H9 (cell line): ENCODE measurements at places on chromosomes 7 and 10.

GRCh38 chr10:128530946-128531345, 404.7 kb upstream of the MKI67 start:
- DNase-seq: no peak

DNA sequence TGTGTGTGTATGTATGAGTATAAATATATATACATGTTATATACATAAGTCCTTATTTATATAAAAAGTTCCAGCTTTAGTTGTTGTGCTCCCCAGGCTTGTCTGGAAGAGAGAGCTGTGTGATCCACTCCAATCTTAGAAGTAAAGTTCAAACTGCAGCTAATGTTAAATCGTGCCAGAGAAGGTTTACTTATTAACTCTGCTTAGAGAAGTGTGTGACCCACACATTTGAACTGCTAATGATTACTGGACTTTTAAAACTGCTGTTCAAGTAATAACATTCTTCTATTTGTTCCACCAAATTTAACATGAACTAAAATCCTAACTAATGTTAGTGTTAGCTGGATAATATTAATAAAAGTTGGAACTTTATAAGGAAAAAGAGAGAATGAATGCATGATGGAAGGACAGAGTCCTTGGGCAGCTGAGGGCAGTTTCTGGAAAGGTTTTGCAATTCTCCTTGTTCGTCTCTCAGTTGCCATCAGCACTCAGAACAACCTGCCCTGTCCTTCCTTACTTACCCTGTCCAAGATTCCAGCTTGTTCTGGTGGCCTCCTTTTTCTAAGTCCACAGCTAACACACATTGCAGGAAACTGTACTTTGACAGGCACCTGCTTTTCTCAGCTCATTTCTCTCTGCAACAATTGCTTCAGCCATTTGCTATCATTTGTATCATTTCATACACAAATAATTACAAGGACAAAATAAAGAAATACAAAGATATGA, 162.6 kb downstream of the FAM107B start:
- no peak for DNase-seq

GRCh38 chr10:103316087-103316486, 34.9 kb downstream of the PCGF6 start:
- DNase-seq: no peak

DNA sequence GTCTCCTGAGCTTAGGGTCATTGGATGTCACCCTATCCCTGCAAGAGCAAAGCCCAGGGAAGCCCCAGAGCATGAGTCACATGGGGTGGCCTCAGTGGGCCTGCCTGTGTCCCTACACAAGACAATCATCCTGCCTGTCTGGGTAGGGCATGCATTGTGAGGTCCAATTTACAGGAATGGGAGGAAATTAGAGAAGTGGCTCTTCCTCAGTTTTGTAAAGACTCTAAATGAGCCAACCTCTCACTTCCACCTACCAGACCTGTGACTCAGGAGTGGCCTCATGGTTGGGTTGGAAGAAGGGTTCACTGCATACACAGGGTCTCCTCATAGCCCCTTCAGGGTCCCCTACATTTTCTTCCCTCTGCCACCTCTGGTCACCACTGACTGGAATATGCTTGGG, 43.6 kb upstream of the SMNDC1 start:
- no peak for DNase-seq

GRCh38 chr7:90988516-90988915, 275.7 kb upstream of the FZD1 start:
- no peak for DNase-seq

GRCh38 chr10:105063796-105064195, 422.7 kb downstream of the SORCS3 start:
- DNase-seq: peak; percentile 71

DNA sequence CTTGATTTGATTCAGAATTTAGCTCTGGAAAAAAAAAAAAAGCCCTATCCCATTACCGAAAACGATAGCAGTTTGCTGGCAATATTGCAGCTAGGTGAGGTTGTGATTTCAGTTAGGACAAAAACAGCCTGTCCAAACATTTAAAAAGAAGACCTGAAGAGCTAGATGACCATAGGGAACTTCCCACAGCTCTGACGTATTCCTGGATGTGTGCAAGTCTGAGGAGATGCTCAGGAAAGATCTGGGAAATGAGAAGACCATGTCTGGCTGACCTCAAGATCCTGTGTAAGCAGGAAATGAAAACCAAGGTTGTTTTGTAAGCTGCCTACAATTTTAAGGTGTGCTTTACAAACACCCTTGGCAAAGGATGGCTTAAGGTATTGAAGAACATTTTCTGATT, 88.7 kb downstream of the RAMP3 start:
- DNase-seq: no peak

GRCh38 chr7:47432671-47433563, 149.0 kb downstream of the TNS3 start:
- DNase-seq: no peak

- DNase-seq: no peak
Measured at GRCh38 chr10:71260622-71261325, 48.4 kb downstream of the UNC5B start.

DNA sequence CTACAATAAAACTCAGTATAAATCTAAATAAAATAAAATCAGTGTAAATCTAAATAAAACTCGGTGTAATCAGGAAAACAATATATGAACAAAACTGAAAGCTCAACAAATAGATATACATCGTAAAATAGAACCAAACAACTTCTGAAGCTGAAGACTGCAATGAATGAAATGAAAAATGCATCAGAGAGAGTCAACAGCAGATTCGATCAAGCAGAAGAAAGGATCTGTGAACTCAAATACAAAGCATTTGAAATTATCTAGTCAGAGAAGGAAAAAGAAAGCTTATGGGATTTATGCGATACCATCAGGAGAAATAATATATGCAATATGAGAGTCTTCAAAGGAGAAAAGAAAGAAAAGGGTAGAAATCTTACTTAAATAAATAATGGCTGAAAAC, 255.0 kb downstream of the BICC1 start:
- DNase-seq: no peak

DNA sequence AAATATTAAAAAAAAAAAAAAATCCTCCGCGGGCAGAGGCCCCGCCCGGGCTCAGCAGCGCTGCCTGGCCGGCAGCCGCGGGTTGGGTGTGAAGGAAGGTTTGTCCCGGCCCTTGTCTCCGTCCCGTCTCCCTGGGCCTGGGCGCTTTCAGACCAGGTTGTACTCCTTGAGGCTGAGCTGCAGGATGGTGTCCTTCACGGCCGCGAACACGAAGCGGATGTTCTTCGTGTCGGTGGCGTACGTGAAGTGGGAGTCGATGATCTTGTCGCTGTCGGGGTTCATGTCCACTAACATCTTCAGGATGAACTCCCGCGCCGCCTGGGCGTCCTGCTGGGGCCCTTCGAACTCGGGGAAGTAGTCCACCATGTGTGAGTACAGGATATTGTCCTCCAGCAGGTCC, 123.7 kb upstream of the KCTD7 start:
- no peak for DNase-seq

DNA sequence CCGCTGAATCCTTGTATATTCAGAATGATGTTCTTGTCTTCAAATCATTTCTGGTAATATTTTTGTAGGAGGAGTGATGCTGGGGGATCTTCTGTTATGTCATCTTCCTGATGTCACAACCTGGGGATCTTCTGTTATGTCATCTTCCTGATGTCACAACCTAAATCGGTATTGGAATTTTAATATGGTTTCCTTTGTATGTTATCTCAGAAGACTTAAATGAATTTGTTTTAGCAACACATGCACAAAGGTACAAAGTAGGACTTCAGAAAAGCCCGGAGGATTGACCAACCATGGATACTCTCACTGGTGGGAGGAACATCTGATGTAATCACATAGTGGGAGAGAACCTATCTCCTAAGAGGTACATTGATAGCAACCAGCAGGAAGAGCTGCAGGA, 9.1 kb upstream of the AOAH start:
- DNase-seq: no peak

GRCh38 chr10:60009710-60010383, 103.5 kb upstream of the CCDC6 start:
- DNase-seq: no peak

DNA sequence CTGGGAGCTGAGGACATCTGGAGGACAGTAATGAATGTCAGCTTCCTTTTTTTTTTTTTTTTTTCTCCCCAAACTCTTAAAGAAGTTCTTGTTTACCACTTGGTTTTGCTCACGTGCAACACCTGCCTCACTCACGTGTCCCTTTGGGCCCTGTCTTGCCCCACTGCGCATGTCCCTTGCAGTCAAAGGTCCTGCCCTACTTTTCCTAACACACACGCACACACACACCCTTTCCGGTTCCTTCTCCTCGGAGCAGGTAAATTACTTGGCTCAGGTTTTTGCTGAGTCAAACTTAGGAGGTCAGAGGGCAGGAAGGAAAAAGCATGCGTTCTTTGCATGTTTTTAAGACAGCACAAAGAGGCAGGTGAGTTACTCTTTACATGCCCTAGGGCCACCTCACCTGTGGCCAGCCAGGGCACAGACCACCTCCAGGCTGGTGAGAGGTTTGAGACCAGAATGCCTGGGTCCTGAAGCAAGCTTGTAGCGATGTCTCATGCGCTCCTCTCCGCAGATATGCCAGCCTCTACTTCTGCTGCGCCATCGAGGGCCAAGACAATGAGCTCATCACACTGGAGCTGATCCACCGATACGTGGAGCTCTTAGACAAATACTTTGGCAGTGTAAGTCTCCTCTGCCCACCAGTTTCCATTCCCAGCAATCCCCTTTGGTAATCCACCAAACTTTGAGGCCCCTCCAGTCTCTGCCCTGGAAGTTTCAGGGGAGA, 2.8 kb downstream of the AP1S1 start:
- DNase-seq: peak; percentile 62

DNA sequence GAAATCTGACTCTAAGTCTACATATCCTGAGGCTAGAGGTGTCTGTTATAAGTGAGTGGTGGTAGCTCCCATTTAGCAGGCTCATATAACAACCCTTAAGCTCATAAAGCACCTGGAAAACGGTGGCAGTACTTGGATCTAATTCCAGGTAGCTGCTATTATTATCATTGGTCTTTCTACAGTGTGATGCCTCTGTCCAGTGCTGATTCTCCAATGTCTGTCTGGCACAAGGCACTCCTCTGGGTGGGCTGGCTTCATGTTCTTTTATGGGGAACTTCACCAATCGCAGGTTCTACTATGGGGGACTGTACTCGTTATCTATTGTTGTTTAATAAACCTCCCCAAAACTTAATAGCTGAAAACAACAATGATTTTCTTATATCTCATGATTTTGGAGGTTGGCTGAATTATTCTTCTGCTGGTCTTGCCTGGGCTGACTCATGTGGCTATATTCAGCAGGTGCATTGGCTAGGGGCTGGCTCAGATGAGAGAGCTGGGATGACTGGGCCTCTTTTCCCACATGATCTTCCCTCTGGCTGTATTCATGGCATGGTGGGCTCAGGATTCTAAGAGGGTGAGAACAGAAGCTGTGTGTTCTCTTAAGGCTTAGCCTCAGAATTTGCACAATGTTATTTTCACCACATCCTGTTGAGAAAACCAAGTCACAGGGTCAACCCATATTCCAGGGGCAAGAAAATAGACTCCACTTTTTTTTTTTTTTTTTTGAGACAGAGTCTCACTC, 93.0 kb upstream of the PCGF5 start:
- no peak for DNase-seq

DNA sequence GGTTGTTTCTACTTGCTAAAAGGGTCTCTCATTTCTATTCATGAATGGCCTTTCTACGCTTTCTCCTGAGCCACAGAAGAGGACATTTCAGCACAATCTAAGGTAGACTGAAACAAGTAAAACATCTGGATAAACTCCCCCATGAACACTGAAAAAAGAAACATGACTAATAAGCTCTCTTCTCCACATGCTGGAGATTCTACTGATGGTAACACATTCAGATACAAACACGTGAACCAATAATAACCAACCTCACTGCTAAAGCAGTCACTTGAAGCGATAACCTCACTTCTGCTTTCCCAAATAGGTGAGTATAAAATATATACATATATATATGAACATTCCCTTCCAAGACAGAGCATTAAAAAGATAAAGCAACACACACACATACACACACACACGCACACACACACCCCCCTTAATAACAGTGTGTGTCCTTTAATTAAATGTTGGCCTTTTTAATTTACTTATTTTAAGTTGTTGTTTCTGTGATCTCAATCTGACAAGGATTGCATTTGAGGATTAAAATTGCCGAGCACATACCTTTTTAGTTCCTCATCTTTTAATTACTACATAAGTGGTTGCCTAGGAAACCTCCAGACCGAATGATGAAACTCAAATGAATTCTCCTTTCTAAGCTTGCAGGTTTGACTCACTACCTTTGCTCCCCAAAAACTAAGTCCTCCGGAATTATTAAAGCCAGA, 292.4 kb upstream of the KLF14 start:
- no peak for DNase-seq

GRCh38 chr7:156049366-156049765, 237.1 kb upstream of the SHH start:
- DNase-seq: no peak

DNA sequence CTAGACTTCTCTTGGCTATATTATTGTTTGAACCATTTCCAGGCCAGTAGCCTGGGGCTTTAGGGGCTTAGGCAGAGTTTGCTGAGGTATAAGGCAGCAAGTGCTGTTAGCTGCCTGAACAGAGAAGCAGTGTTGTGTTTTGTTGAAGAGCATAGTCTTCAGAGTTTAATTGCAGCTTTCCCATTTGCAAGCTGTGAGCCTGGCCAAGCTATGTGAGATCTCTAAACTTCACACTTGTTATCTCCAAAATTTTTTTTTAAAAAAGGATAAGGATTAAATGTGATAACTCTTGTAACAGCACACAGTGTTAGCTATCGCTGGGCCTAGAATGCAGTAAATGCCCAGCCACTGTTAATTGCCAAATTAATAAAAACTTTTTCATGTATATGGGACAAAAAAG, 782.4 kb downstream of the REEP3 start:
- no peak for DNase-seq

GRCh38 chr10:74738985-74739567, 87.3 kb upstream of the KAT6B start:
- peak; percentile 44 for DNase-seq

GRCh38 chr7:137944168-137944567, 57.7 kb downstream of the CREB3L2 start:
- DNase-seq: no peak

DNA sequence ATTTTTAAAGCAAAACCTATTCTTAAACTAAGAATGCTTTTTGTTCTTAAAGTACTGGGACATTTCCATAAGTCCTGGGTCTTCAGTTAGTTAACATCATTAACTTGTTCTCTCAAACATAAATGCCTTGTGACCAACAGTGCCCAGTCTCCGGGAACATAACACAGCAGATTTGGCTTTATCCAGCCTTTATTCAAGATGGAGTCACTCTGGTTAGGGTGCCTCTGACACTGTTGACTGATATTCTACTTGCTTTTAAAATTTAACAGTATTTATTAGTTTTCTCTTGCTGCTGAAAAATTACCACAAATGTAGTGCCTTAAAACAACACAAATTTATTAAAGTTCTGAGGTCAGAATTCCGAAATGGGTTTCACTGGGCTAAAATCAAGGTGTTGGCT, 44.1 kb downstream of the AVL9 start:
- no peak for DNase-seq

- no peak for DNase-seq
Measured at GRCh38 chr10:130043491-130043890, 67.1 kb downstream of the C10orf143 start.

DNA sequence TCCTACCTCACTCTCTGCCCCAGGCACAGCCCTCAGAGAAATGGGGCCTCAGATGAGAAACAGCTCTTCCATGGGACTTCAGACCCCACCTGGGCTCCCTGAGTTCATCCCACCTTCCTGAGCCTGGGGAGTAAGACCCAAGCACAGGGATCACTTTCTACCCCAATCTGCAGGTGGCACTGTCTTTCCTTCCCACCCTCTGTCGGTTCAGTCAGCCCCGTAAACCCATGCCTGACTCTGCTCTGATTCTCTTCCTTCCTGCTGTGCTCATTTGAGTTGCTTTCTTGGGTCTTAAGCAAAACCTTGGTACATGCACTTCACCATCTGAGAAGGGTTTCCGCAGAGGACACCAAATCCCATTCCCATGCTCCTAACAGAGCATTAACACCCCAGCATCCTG, 306.4 kb upstream of the CDC14C start:
- no peak for DNase-seq
